ENCODE measurements at places on chromosomes 4 and X.

DNA sequence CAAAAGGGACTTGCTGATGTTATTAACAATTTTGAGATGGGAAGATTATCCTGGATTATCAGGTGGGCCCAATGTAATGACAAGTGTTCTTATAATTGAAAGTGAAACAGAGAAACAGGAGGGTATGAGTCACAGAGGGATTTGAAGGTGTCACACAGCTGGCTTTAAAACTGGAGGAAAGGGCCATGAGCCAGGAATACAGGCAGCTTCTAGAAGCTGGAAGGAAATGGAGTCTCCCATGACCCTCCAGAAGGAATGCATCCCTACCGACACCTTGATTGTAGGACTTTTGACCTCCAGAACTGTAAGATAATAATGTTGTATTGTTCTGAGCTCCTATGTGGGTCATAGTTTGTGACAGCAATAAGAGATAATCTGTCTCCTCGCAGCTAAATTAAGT lies 98.0 kb upstream of the STIM2 start:
- DNase-seq, result no peak

DNA sequence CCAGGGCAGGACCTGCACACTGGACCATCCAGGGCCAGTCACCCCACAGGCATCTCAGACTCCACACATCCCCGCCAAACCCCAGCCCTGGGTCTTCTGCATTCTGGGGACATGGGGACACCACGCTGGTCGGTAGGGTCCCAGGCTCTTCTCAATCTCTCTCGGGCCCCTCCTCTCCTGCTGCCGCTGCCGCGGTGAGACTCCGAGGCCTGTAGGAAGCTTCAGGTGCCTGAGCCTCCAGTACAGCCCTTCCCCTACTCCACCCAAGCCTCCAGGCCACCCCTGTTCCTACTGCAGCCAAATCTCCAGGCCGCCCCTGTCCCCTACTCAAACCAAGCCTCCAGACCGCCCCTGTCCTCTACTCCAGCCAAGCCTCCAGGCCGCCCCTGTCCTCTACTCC lies 5.5 kb upstream of the ASMT start:
- no peak for DNase-seq

DNA sequence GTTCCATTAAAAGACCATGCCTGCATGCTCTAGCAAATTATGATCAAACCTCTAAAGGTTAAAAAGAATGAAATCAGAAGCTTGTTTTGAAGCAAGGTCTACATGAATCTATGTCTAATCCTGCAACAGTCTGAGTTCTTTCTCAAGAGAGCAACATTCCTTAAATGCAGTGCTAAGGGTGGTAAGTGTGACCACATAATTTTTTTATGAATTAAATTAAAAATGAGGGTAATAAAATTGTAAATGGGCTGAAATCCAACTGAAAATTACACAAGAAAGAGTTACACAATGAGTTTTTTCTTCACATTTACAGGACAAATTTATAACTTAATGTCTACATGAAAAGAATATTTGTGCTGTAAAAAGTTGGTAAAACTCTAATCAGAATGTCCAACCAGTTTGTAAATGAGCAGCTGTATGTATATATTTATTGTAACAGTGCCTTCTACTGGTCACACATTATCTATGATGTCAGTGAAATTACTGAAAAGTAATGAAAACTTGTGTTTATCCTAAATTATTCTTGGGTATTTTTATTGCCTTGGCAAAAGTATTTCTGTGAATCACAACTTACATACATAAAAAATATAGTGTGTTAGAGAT lies 336.3 kb upstream of the PITX2 start:
- no peak for DNase-seq

DNA sequence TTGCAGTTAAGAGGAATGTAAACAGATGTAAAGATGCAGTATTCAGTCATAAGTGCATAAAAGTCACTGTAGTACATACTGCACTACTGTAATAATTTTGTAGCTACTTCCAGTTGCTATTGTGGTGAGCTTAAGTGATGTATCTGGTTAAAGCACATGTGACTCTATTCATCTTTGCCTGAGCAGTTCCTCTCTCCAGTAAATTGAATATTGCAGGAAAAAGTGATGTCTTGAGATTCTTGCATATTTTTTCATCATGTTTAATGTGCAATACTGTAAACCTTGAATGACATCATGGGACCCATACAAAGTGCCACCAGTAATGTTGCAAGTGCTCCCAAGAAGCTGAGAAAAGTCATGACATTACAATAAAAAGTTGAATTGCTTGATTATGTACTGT lies 9.6 kb downstream of the UBA6 start:
- DNase-seq, result no peak

- no peak for DNase-seq
These were observed 34.6 kb upstream of the DCAF8L2 start for GRCh38 chrX:27555514-27555913.

- DNase-seq, result no peak
These were observed 193.3 kb upstream of the RASGEF1B start for GRCh38 chr4:81665045-81665444.

- DNase-seq, result no peak
These were observed 17.8 kb downstream of the HMGB3 start for GRCh38 chrX:151000861-151001331.

- no peak for DNase-seq
These were observed 48.2 kb downstream of the CASK start for GRCh38 chrX:41875142-41875541.

- no peak for DNase-seq
These were observed 453.1 kb downstream of the CCSER1 start for GRCh38 chr4:90580326-90580725.

DNA sequence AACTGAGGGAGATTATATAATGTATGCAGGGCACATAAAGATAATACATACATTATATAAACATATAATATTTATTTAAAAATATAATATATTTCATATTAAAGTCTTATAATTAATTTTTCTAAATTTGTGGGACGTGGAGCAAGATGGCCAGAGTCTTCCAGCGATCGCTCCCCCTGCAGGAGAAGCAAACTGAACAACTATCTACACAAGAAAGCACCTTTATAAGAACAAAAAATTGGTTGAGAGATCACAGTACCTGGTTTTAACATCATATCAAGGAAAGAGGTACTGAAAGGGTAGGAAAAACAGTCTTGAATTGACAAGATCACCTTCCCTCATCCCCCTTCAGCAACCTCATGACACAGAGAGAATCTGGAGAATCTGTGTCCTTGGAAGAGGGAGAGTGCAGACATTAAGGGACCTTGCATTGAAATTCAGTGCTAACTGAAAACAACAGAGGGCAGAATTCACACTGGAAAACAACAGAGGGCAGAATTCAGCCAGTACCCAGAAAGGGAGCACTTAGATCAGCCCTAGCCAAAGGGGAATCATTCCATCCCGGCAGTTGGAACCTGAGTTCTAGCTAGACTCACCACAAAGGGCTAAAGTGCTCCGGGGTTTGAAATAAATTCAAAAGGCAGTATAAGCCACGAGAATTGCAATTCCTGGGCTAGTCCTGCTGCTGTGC lies 262.5 kb upstream of the NDST3 start:
- no peak for DNase-seq

DNA sequence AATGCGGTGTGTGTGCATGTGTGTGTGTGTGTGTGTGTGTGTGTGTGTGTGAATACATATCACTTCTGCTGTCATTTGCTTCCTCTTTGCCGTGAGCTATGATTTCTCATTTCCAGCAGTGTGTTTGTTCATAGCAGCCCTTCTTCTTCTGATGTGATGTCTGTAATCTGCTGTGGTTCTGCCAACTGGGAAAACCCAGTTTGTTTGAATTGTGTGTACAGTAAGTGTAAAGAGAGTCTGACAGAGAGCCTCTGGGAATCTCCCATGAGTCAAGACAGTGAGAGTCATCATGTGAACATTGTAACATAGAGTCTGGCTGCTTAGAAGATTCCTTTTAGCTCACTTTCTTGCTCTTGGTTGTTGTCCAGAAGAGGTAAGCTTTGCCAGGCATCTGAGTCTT lies 8.4 kb upstream of the NWD2 start:
- DNase-seq, result no peak

- no peak for DNase-seq
These were observed 69.1 kb downstream of the RXFP1 start for GRCh38 chr4:158590824-158591223.

- no peak for DNase-seq
These were observed 103.3 kb downstream of the IL15 start for GRCh38 chr4:141739636-141740035.

- no peak for DNase-seq
These were observed 9.7 kb upstream of the ZNF674 start for GRCh38 chrX:46554942-46555341.

DNA sequence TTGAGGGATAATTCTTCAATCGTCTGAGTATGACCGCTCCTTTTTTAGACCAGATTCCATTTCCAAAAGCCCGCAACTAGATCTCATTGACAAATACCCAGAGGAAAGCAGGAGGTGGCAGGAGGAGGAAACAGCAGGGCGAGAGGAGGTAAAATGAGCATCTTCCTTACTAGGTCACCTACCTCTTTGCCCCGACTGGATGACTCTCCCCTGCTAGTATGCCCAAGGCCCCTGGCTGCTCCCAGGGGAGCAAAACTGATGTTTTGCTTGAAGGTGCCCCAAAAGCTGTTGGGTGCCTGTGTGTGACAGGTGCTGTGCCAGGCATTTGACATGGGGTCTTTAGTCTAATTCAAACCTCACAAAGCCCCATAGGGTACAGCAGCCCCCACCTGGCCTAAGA lies 48.9 kb downstream of the C4orf50 start:
- DNase-seq, result no peak

GRCh38 chr4:181020456-181020855 lies 1222.7 kb upstream of the TENM3 start:
- DNase-seq, result no peak

DNA sequence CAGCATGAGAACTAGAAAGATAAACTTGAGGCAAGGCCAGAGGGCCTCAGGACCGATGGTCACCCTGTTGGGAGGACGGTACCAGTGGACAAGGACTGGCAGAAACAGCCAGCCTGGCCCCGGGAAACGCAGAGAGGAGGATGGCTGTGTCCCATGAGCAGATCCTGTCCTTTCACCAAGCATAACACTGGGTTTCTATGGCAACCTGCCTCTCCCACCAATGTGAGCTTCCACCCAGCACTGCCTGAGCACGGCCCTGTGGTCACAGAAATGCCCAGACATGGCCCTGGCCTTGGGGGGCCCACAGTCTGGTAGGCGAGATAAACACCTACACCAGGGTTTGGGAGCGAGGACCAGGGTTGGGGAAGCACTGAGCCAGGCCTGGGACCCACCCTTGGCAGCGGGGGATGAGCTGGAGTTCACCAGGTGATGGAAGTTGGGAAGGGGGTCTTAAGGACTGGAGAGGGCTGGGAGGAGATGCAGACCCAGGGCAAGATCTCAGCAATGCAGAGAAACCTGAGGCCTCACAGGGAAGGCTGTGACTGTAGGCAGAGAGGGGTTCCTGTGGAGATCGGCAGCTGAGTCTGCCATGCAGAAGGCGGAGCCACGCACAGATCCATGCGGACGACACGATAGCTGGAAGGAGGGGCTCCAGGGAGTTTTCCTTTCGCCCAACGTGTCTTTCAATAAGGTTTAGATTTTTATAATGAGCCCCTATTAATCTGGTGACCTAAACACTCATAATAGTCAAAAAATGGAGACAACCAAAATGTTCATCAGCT lies 32.7 kb upstream of the CRMP1 start:
- DNase-seq, result no peak

DNA sequence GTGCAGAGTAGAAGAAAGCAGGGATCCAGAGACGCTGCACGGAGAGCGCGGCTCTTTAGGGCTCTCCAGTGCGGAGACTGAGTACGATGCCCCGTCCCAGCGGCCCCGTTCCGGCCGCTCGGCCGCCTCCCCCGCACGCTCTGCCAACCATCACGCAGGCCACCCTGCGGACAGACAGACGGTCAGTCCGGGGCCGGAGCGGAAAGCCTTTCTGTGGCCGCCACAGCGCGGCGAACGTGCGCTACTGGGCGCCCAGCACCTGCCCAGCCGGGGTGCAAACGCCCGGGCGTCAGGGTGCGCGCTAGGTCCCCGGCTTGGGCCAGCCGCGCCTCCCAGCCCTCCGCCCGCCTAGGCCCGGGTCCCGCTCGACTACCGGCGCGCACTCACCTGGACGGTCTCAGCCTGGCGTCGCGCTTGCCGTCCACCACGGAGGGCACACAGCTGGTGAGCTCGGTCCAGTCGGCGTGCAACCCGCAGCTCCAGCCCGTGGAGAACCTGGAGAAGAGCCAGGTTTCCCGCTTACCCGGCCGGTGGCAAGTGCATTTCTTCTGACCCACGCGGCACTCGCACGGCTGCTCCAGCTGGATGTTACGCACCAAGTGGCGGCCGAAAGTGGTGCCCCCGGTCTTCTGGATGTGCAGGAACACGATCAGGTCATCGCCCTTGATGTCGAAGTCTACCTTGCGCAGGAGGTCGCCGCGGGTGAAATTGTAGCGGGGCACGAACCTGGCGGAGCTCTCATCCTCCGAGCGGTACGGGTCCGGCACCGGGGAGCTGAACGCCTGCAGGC lies 1.8 kb downstream of the HS6ST2 start:
- DNase-seq, result no peak

GRCh38 chr4:121370729-121371325 lies 10.0 kb downstream of the QRFPR start:
- DNase-seq, result no peak

DNA sequence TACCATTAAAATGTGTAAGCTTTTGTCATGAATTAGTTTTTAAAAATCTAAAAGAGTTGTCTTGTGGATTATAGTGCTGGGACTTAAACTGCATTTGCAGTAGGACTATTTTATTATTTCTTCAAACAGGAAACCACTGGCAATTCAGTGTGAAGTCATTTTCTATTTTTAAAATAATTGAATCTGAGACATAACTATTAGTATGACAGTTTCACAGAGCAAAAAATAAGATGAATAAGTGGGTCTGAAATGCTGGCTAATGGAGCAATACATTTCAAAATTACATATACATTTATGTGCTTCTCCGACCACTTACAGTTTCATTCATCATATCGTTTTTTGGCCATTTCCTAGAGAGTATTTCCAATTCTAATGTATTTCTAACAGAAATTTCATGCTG lies 75.3 kb upstream of the RAPGEF2 start:
- no peak for DNase-seq

- DNase-seq, result no peak
These were observed 4.5 kb upstream of the ITM2A start for GRCh38 chrX:79371640-79372039.

- no peak for DNase-seq
These were observed 16.8 kb downstream of the CD38 start for GRCh38 chr4:15794905-15795304.

- no peak for DNase-seq
These were observed at the start of gene GPRASP2 for GRCh38 chrX:102712216-102712966. TSS of gene GPRASP2 (plus strand) at chrX:102712448. CDS start at chrX:102714870, 2,422 bp downstream.

GRCh38 chr4:145521282-145521681 lies 39.6 kb downstream of the SMAD1 start:
- DNase-seq, result no peak

DNA sequence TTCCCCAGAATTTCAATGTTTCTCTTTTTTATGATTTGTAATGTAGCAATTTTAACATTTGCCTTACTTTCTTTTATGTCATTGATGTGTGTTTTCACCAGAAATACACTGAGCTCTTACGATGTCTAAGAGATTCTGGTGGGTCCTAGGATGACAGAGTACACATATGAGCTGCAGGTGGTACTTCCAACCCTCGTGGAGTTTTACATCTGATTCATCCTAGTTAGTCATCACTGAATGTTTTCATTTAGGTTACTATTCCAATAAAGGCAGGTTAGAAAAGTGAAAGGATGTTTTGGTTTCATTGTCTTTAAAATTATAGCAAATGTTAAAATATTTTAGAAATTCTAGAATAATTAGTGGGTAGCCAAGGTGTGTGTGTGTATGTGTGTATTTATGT lies 605.9 kb downstream of the ADGRL3 start:
- no peak for DNase-seq

Data from GM04503 (cell line).